ENCODE measurements at places on chromosomes 7 and 10.

- DNase-seq = no peak
These were observed 36.4 kb downstream of the GDI2 start for GRCh38 chr10:5776881-5777197.

DNA sequence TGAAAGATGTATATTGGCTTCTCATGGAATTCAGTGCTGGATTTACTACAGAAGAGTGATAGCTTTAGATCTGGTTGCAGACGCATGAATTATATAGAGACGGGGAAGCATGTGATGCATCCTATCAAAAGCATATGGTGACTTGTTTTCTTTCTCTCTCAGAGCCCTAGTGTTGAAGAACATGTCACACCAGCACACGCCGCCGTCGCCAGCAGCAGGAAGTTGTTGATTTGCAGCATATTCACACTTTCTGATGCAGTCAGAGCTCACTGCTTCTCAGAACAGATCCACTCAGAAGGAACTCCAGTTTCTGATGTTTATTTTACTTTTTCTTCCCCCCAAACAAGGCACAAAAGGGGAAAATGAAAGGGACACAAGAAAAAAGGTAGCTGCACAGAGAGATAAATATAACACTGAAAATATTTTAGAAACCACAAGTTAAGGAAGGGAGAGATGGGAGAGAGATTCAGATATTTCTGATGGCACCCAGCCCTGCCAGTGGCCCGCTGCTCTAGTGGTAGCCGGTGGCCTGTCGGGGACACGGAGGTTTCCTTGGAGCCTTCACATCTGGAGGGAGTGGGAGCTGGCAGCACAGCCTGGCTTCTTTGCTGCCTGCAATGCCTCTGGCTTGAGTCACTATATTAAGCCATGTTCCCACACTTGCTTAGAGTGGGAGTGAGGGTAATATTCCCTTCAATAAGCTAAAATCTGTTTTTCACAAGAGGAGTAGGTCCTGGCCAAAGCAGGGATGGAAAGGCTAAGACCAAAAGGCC lies 123.2 kb downstream of the NRP1 start:
- DNase-seq = peak; percentile 61

DNA sequence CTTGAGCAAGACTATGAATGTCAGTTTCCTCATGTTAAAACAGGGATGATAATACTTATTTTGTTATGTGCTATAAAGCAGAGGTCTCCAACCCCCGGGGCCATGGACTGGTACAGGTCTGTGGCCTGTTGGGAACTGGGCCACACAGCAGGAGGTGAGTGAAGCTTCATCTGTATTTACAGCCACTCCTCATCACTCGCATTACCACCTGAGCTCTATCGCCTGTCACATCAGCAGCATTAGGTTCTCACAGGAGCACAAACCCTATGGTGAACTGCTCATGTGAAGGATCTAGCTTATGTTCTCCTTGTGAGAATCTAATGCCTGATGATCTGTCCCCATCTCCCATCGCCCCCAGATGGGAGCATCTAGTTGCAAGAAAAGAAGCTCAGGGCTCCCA lies 365.3 kb upstream of the SMIM30 start:
- no peak for DNase-seq

DNA sequence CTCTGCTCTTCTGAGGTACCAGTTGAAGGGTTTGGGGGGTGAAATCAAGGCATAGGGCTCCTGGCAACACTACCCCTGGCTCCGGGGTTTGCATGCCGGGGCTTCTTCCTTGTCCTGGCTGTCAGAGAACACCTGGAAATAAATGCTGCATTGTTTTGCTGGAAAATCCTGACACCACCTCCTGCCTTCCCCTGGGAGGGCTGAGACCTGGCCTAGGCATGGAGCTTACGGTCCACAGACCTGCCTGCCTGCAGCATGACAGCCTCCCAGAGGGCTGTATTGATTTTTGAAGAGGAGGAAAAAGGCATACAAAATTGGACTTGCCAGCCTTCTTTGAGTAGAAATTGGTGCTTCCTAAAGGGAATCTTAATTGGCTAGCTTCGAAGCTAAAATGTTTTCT lies 227.1 kb downstream of the MGMT start:
- no peak for DNase-seq

- DNase-seq = no peak
These were observed 1.2 kb downstream of the TRDMT1 start for GRCh38 chr10:17200001-17200911.

DNA sequence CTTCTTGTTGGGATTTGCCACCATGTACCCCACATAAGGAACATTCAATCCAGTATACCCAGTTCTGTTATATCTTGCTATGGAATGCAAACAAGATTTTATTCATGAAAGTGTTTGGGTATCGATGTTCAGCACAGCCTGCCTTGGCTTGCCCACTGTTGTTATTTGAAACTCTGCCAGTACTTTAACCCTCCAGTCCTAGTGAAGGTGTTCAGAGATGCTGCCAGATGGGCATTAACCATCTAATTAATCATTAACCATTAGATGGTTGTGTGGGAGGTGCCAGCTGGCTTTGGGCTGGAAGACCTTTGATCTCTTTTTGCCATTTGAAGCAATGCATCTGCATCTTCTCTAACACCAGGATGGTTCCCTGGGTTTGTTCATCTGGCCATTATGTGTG lies 363.0 kb downstream of the SH2D4B start:
- DNase-seq = no peak

DNA sequence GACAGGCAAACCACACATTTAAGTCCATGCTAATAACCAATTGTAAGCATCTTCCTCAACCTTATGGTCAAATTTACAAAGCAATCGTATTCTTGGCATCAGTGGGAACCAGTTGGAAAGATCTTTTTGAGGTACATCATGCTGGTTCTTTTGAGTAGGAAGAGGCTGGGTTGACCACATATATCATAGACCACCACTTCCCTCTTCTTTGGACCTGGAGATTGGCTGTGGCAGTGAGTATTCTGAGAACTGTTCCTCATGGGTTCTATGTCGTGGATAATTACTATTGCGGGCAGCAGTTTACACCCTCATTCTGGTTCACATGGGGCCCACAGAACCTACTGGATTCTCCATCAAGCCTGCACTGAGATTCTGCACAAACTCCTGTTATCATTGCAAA lies 35.5 kb upstream of the C1GALT1 start:
- no peak for DNase-seq

GRCh38 chr10:119670717-119671116 lies 19.5 kb downstream of the BAG3 start:
- DNase-seq = no peak

- DNase-seq = no peak
These were observed 61.9 kb downstream of the KLHDC10 start for GRCh38 chr7:130131964-130132875.

- DNase-seq = no peak
These were observed at the start of gene DPYSL4 for GRCh38 chr10:132186488-132187429. Gene DPYSL4 (plus strand): TSS chr10:132186948. CDS start chr10:132187064, 116 bp downstream.

- DNase-seq = no peak
These were observed 101.2 kb downstream of the DYNC2I1 start for GRCh38 chr7:158957510-158957906.

GRCh38 chr10:129662426-129662825 lies 195.4 kb downstream of the MGMT start:
- DNase-seq = no peak

DNA sequence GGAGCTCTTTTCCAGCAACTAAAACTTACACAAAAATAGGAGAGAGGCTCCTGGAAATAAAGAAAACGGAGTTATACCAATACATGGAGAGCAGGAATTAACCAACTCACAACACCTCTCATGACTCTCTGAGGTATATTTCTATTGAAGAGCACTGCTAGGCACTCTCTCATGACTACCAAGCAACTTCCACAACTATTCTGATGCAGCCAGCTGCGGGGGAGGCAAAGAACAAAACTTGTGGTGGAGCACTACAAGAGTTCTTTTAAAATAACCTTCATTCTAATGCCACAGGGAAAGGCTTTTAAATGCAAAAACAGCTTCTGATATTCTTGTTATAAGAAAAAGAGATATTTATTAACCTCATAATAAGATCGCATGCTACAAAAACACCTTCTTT lies 140.7 kb downstream of the SLC25A13 start:
- no peak for DNase-seq

- no peak for DNase-seq
These were observed 233.4 kb upstream of the HABP2 start for GRCh38 chr10:113319479-113319878.
